ENCODE measurements at places on chromosomes 7 and 10. TPM values are rescaled to one million over a fixed set of nuclear protein-coding genes. Genes with fewer than 3 reads are reported as not detected.

TMEM273 gene
- not detected for total RNA-seq

SPDYE9 gene
- not detected for total RNA-seq

DYDC2 gene
- total RNA-seq: not detected

TMEM26 gene
- 0.12 TPM for total RNA-seq

ACSL5 gene
- 6.5 TPM for total RNA-seq

NOLC1 gene
- 37.6 TPM for total RNA-seq

GDF2 gene
- total RNA-seq: not detected

INSYN2A gene
- under 0.01 TPM for total RNA-seq

MYO1G gene
- not detected for total RNA-seq

CREB3L2 gene
- 17.2 TPM for total RNA-seq

TAS2R5 gene
- total RNA-seq: 0.47 TPM

CLDN3 gene
- not detected for total RNA-seq

MEOX2 gene
- total RNA-seq: 17.0 TPM

MLXIPL gene
- 0.34 TPM for total RNA-seq

PTTG1IP2 gene
- not detected for total RNA-seq

CLCN1 gene
- not detected for total RNA-seq

CYP2E1 gene
- total RNA-seq: under 0.01 TPM

ASAH2 gene
- total RNA-seq: 0.47 TPM

AQP1 gene
- 10.9 TPM for total RNA-seq

LRRC17 gene
- 76.1 TPM for total RNA-seq

SLC13A1 gene
- not detected for total RNA-seq

TRPV5 gene
- total RNA-seq: not detected

GJD4 gene
- not detected for total RNA-seq

ATRNL1 gene
- total RNA-seq: 0.26 TPM

AOAH gene
- total RNA-seq: not detected

FAM25C gene
- not detected for total RNA-seq

TEX36 gene
- total RNA-seq: not detected

GALNT17 gene
- under 0.01 TPM for total RNA-seq

VENTX gene
- not detected for total RNA-seq

ADRB1 gene
- total RNA-seq: not detected

RHOBTB1 gene
- total RNA-seq: 9.2 TPM

KCNMA1 gene
- 11.2 TPM for total RNA-seq

AFAP1L2 gene
- total RNA-seq: 0.51 TPM

PIP gene
- not detected for total RNA-seq

ANKRD61 gene
- total RNA-seq: not detected

CPEB3 gene
- total RNA-seq: 0.82 TPM

CHCHD2 gene
- total RNA-seq: 339 TPM

COL28A1 gene
- under 0.01 TPM for total RNA-seq

GHRHR gene
- not detected for total RNA-seq

TDRD1 gene
- 0.23 TPM for total RNA-seq

NCAPG2 gene
- 7.3 TPM for total RNA-seq

GRM8 gene
- not detected for total RNA-seq

SORCS1 gene
- total RNA-seq: 0.09 TPM

PRSS37 gene
- total RNA-seq: not detected

SCIN gene
- not detected for total RNA-seq

KNDC1 gene
- 0.51 TPM for total RNA-seq

PFKFB3 gene
- 19.8 TPM for total RNA-seq

PTN gene
- total RNA-seq: 7.4 TPM
